Right lung (tissue), 10 donors: ENCODE measurements at places on chromosomes 12 and 14. TPM values are rescaled to one million over a fixed set of nuclear protein-coding genes. Genes with fewer than 3 reads are reported as not detected.

DNA sequence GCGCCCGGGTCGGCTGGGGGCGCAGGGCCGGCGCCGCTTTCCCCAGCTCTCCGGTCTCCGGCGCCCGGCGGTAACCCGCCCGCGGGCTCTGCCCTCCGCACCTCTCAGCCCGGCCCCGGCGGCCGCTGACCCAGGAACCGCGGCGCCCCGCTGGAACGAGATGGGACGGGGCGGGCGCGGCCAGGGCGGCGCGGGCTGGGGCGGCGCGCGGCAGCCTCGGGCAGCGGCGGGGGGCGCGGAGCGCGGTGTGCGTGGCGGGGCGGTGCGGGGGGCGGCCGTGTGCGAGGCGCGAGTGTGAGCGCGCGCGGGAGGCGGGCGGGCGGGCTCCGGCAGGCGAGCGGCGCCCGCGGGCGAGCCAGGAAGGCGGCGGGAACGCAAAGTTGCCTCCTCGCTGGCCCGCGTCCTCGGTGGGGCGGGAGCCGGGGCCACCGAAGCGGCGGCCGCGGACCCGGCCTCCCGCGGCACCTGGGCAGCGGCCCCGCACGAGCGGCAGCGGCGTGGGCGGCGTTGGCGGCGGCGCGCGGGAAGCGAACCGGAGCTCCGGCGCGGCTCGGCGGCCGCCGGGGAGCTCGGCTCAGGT, 671 bp upstream of the DIO3 start:
- no peak for DNase-seq

GRCh38 chr14:26415618-26416123, 182.2 kb downstream of the NOVA1 start:
- no peak for DNase-seq

- DNase-seq = no peak
Observed at GRCh38 chr14:50839048-50839447, 8.1 kb upstream of the NIN start.

DNA sequence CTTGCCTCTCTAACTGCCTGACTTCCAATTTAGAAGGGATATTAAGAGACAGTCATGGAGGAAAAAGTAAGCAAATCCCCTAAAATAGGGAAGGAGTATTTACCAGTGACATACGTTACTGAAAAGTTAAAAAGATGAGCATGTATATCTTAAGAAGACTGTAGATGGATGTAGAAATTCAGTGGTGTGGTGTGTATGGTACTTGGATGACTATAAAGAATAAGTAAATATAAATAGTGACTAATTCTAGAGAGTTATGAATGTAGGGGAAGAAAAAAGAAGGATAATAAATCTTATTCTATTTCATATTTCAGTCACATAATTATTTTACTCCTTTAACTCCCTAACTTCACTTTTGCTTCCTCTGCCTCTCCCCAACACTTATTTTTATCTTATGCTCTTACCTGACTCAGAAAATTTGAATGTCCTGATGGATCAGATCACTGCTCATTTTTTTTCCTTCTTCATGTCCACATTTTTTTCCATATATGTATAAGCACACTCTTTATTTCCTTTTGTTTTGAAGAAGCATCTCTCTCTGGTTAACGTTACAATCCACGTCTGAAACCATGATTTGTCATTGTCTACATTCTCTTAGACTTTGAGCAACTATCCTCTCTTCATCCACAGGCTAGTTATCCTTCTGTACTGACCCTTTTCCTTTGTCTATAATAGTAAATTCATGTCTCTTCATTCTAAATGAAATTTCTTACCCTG, 422.7 kb upstream of the SYT1 start:
- no peak for DNase-seq

DNA sequence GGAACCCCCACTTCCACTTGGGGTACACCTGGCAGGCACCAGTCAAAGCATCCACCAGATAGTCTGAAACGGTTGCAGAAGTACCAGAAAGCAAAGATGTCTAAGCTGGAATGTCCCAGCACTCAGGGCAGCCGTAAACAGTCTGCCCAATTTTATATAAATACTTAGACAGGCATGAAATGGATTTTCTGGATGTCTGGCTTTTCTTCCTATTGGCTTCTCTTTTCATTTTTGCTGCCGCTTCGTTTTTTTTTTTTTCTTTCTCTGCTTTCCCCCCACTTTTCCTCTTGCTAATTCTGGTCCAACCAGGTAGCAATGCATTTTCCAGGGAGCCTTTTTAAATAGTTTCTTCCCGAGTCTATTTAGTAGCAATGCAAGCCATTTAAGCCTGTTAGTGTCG, 167.7 kb downstream of the GCH1 start:
- no peak for DNase-seq

- DNase-seq = no peak
Observed at GRCh38 chr14:77222546-77223225, 41.1 kb downstream of the TMEM63C start.

DNA sequence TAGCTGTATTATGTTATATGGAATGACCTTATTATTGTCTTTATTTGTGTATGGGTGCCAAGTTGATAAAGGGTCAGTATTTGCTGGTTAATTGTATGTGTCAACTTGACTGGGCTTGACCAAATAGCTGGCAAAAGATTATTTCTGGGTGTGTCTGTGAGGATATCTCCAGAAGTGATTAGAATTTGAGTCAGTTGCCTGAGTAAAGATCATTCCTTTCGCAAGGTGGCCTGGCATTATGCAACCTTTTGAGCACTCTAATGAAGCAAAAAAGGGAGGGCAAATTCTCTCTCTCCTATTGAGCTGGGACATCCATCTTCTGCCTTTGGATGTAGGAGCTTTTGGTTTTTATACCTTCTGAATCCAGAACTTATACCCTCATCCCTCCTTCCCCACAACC, 82.2 kb downstream of the ATXN7L3B start:
- no peak for DNase-seq

The KRT82 gene
- not detected for polyA plus RNA-seq

- DNase-seq = no peak
Observed at GRCh38 chr12:20585913-20586312, 109.2 kb upstream of the SLCO1C1 start.

The NUAK1 gene
- 7.2 TPM for polyA plus RNA-seq

DNA sequence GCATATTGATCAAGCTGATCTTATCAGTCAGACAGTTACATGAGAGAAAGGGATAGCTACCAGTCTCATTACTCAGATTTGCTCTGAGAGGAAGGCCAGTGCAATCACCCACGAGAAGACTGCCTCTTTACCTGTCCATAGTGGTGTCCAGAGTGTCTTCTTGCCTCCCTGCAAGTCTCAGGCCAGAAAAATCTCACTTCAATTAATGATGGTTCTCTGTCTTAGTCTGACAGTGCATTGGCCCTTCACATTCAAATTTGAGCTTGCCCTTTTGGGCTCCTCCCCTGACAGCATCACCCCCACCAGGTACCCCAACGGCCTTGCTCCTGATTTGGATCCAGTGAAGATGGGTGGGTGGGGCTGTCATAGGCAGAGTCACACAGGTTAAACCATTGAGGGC, at the start of gene AICDA:
AICDA (minus strand) TSS at position 231 of the 400 bp plus-strand sequence; CDS start at position 139, 92 bp downstream.
- no peak for DNase-seq

- no peak for DNase-seq
Observed at GRCh38 chr12:80226576-80226975, 127.2 kb downstream of the OTOGL start.

The RCOR1 gene
- polyA plus RNA-seq = 73.9 TPM

DNA sequence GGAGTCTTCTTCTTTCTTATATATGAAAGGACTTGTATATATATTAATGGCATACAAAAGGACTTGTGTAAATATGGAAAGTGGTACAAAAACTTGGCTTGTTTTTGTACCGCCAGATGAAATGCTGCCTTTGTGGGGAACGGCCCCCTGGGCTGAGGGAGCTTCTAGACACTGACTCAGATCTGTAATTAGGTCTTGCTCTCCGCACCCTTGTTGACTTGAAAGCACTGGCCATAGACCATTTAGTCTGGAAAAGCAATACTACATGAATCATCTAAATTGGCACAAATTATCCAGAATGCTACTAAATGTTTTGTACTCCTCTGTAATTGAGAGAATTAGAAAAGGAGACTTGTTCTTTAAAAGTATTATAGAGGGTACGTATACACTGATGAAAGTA, 399.9 kb upstream of the RGS6 start:
- DNase-seq = no peak

The KCNA1 gene
- not detected for polyA plus RNA-seq

DNA sequence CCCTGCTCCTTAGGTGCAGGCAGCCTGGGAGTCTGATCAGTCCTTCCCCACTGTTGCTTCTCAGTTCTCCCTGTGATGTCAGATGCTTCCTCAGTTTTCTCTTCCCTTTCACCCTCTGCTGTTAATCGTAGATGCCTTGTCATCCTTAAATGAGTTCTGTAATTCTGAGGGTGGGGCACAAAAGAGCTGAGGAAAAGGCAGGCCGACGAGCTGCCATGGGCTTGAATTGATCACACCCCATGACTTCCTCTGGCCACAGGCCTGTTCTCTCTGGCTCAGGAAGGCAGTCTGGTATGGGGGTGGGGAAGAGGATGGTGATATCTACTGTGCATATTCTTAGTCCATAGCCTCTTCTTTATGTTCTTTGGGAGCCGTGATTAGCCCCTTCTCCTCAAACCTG, 5.2 kb upstream of the AP1G2 start:
- no peak for DNase-seq
